ENCODE measurements at places on chromosomes 5 and 9.

- DNase-seq, result no peak
These were observed 91.1 kb downstream of the NR6A1 start for GRCh38 chr9:124680049-124680448.

- no peak for DNase-seq
These were observed 2.6 kb upstream of the DAPK1 start for GRCh38 chr9:87494970-87495471.

GRCh38 chr9:132364068-132364467, 9.3 kb upstream of the SETX start:
- no peak for DNase-seq

GRCh38 chr5:14217587-14217986, 74.4 kb downstream of the TRIO start:
- no peak for DNase-seq

Measured in activated CD4-positive, alpha-beta T cell treated with anti-CD3 and anti-CD28 coated beads, Interleukin-2, amount 50 U/mL, for 24 hours (primary cell).